ENCODE measurements at places on chromosomes 13 and 19.

DNA sequence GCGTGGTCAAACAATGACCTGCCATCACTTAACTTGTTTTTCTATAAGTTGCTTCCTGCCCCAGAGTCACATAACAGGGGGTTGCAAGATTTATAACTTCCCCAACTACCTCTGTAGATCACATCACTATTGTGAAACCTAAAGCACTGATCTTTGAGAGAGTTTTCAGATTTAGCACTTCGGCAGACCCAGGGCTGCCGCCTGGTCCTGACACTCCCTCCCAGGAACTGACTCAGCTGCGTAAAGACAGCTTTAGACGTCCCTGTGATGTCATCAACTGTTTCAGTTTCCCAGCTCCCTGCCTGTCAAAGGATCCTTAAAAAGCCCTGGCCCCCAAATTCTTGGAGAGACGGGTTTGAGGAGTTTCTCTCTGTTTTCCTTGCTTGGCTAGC is 33.3 kb downstream of the IGFL2 start:
- DNase-seq: no peak

- no peak for DNase-seq
Measured at GRCh38 chr13:51727634-51728274, 76.2 kb downstream of the DHRS12 start.

- DNase-seq: no peak
Measured at GRCh38 chr13:114269281-114269770, 12.1 kb upstream of the UPF3A start.

GRCh38 chr13:58655086-58655485 is 1023.5 kb downstream of the PCDH17 start:
- no peak for DNase-seq

- DNase-seq: no peak
Measured at GRCh38 chr19:3034656-3035541, 5.8 kb upstream of the TLE2 start.

- DNase-seq: no peak
Measured at GRCh38 chr19:39941615-39942365, 7.4 kb upstream of the FCGBP start.

GRCh38 chr19:13055213-13056051 is 47.2 kb downstream of the LYL1 start:
- no peak for DNase-seq

- no peak for DNase-seq
Measured at GRCh38 chr13:21672796-21673538, 2.1 kb downstream of the FGF9 start.

GRCh38 chr13:67229481-67230403 is at the start of gene PCDH9:
TSS of gene PCDH9 (minus strand) at chr13:67230336. CDS start at chr13:67228440, 1,896 bp downstream.
- DNase-seq: no peak

- DNase-seq: no peak
Measured at GRCh38 chr13:46996316-46997030, 99.6 kb upstream of the HTR2A start.

DNA sequence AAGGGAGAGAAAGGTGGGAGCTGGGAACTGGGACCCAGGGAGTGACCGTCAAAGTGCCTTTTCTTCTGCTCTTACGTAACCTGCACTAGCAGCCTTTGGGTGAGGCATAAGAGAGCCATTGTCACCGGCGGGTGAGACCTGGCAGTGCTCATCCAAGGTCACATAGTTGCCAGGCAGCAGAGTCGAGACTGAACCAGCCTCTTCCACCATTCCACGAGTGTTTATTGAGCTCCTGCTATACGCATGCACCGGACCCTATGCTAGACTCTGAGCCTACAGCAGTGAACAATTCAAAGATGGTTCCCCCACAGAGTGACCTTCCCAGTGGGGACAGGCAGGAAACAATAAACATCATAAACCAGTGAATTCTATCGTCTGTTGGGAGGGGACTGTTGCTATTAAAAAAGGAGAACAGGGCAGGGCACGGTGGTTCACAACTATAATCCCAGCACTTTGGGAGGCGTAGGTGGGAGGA is 18.6 kb upstream of the STRN4 start:
- DNase-seq: no peak

DNA sequence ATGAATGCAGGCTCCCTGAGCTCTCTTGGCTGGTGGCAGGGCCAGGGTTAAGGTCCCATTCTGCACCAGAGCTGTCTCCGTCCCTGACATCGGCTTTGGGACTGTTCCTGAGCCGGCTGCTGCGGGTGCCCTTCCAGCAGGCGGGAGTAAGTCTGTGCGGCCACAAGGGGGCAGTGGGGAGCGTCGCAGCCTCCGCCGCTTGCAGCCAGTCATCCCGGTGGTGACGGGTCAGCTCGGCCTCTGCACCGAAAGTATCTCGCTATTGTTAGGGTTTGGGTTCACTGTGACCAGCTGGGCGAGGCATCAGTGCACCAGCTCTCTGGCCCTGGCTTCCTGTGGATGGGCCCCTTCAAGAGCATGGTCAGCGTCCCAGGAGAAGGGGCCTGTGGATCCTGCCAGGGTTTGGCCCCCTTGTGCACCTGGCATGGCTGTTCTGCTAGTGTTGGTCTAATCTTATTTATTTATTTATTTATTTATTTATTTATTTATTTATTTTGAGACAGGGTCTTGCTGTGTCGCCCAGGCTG is 15.1 kb downstream of the NDUFB7 start:
- DNase-seq: peak; percentile 46

DNA sequence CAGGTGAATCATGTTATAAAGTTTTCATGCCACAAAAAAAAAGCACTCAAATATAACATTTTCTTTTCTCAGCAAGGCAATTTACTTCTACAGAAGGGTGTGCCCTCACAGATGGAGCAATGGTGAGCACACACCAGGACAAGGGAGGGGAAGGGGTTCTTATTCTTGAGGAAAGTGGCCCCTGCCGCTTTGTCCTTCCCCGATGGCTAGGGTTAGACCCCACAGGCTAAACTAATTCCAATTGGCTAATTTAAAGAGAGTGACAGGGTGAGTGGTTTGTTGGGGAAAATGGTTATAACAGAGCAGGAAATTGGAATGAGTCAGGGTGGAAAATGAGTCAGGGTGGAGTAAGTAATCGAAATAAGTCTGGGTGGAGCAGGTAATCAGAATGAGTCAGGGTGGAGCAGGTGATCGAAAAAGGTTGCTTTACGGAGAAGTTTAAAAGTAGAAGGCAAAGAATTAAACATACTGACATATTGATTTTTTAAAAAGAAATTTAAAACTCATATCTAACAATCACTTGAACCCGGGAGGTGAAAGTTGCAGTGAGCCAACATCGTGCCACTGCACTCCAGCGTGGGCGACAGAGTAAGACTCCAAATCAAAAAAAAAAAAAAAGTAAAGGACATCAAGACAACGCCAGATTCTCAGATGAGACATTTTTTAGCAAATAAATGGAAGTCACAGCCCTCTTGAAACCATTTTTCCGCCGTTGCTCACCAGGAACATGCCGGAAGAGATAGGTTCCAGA is 813 bp downstream of the ZNF562 start:
- DNase-seq: no peak

GRCh38 chr19:13762635-13763235 is 1.6 kb upstream of the MRI1 start:
- DNase-seq: no peak

GRCh38 chr19:17512574-17512939 is 1.1 kb downstream of the PGLS start:
- DNase-seq: no peak

DNA sequence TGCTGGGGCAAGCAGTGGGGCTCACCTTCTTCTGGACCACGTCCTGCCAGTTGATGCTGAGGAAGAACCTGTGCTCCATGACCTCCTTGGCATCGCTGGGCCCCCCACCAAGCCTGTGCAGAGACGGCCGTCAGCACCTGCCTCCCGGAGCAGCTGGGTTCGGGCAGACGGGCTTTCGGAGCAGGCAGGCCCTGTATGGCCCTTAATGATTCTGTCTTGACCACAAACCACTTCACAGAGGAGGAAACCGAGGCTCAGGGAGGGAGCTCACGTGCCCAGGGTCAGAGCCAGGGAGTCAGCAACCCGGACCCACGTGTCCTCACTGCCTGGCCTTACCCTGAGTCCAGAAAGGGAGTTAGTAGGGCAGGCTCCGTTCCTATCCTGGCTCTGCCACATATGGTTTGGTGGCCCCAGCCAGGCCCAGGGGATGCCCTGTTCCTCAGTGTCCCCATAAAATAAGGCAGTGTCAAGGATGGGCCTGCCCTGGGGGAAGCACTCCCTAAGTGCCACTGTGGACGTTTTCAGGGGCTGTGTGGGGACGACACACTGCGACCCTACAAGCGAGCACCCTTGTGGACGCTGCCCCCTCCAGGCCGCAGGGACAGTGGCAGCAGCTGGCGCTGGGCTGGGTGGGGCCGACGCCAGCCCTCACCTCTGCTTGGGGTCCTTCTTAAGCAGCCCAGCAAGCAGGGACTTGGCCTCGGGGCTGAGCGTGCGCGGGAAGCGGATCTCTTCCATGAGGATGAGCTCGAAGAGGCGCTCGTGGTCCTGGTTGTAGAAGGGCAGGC is 8.9 kb upstream of the CCNP start:
- DNase-seq: no peak

Measured in stimulated activated CD8-positive, alpha-beta memory T cell treated with anti-CD3 and anti-CD28 coated beads, Interleukin-4, amount 100 ng/mL, for 1 hour (primary cell).